Activated naive CD4-positive, alpha-beta T cell treated with Interleukin-2 at 50 U/mL for 16 hours (primary cell): ENCODE measurements at places on chromosomes 1 and 21.

DNA sequence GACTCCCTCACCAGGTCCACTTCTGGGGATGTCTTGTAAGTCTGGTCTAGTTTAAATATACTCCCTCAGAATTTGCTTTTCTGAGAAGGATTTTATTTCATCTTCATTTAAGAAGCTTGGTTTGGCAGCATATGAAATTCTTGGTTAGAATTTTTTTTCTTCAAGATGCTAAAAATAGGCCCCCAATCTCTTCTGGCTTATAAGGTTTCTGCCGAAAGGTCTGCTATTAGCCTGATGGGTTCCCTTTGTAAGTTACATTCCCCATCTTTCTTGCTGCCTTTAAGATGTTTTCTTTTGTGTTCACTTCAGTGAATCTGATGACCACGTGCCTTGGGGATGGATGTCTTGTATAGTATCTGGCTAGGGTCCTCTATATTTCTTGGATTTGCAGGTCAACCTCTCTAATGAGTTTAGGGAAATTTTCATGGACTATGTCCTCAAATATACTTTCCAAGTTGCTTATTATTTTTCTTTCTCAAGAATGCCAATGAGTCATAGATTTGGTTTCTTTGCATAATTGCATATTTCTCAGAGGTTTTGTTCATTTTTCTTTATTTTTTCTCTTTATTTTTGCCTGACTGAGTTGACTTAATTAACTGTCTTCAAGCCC, 19.4 kb downstream of the TCP10L start:
- no peak for DNase-seq

DNA sequence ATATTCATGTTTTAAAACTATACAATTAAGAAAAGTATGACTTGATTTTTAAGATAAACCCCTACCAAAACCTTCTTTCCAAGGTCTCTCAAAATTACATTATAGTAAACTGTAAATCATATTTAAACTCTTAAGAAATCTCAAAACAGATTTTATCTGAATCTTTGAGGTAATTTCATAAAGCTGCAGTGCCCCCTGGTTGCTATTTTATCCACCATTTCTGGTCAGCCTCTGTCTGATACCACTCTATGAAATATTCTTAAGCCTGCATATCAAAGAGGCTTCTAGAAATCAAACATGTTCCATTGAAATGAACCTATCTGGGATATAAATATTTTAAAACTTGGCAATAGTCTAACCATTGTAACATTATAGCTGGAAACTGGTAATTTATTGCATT, 317.3 kb downstream of the COL11A1 start:
- no peak for DNase-seq

DNA sequence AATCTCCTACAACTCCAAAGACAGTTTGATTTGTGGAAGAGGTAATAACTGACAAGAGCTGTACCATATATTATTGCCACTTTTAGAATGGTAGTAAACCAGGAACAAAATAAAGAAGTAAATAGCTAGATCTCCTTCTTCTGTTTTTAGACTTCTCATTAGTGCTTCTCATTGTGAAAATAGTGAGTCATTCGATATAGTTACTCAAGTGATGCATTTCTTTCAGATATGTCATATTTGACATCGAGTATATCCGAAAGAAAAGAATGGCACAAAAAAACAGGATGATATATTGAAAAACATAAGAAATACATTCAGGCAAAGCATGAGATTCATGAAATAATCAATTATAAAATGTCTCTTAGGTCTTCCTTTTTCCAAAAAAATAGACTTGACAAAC, 1346.1 kb downstream of the BRINP3 start:
- no peak for DNase-seq

DNA sequence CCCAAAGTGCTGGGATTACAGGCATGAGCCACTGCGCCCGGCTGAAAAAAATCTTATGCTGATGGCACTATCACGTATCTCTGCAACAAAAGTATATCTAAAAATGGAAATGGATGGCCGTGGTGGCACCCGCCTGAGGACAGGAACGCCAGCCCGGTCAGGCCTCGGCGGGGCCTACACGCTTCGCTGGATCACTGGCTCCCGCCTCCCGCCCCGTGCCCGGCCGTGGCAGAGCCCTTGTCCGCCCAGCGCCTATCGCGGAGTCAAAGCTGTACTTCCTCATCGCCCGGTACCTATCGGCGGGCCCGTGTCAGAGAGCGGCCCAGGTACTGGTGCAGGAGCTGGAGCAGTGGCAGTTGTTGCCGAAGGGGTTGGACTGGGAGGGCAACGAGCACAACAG, 28.8 kb upstream of the PDPN start:
- DNase-seq = no peak

- DNase-seq = no peak
Measured at GRCh38 chr21:34362670-34363069, 1.1 kb upstream of the KCNE2 start.

DNA sequence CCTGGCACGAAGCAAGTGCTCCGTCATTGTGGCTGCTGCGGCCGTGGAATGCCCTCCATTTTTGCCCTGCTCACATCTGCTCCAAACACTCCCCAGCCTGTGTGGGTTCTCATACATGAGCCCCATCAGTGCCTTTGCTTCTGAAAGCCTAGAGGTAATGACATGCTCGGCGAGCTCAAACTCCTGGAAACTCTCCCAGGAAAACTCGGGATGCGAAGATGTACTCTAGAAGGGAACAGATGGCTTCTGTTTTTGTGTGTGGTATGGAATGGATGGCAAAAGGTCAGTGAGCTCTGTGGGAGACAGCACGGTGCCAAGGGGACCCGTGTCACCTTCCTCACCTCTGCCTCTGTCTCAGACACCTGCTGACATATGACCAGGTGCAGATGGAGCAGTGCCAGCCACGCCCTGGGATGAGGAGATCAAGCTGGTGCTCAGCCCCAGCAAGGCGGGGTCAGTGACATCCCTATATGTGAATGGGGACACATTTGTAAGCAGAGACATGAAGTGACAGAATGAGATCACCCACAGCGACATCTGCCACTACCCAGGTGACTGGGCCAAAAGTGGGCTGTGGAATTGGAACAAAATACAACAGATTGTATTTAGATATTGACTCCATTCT, 84.1 kb upstream of the COX20 start:
- DNase-seq = no peak

DNA sequence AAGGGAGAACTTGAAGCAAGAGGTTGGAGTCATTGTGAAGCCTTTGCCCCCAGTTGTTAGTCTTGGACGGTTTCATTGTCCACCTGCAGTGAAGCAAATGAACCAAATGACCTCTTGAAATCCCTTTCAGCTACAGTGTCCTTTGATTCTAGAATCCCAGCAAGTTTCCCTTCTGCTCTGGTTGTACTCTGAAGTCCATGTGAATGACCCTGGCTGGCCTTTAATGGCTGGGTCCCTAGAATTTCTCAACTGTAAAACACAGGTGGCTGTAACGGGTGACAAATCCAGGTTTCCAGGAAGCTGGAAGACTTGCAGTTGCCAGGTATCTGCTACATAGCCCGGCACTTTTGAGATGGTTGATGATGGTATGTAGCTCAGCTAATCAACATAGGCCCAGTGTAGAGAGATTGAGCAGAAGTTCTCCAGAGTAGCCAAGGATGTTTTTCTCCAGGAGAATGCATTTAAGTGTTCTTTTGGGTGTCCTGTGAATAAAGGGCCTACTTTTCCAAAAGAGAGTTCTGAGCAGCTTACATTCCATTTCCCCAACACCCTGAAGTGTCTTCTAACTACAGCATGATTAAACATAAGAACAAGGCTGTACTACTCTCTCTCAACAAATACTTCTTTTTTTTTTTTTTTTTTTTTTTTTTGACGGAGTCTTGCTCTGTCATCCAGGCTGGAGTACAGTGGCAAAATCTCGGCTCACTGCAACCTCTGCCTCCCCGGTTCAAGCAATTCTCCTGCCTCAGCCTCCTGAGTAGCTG, 17.6 kb upstream of the SLC30A1 start:
- no peak for DNase-seq

GRCh38 chr1:1304331-1305299, 3.1 kb downstream of the ACAP3 start:
- DNase-seq = no peak

DNA sequence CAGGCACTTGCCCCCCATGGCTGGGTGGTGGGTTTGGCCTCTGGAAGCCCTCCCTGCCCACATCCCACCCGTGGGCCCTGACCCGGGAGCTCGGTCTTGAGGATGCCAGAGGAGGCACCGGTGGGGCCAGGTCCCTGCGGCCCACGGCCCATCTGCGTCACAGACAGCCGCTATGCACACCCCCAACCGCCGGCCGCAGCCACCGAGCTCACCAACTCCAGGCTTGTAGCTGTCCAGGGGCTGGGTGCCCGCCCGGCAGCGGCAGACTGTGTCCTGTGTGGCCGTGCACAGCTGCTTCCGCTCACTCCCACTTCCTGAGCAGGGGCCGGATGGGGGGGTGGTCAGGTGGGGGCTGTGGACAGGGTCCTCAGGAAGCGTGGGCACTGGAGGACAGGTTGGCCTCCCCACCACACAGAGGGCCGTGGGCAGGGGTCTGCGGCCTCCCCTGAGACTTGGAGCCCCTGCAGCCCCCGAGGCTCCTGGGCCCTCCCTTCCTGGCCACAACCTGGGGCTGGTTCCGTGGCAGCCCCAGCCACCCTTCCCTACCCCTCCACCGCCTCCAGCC, 1.1 kb downstream of the TNFRSF4 start:
- DNase-seq = peak; percentile 57

- no peak for DNase-seq
Measured at GRCh38 chr21:21187579-21187978, 189.4 kb downstream of the NCAM2 start.

- no peak for DNase-seq
Measured at GRCh38 chr21:45997495-45998275, 16.1 kb downstream of the COL6A1 start.

GRCh38 chr1:4002061-4002521, 102.0 kb upstream of the C1orf174 start:
- no peak for DNase-seq

DNA sequence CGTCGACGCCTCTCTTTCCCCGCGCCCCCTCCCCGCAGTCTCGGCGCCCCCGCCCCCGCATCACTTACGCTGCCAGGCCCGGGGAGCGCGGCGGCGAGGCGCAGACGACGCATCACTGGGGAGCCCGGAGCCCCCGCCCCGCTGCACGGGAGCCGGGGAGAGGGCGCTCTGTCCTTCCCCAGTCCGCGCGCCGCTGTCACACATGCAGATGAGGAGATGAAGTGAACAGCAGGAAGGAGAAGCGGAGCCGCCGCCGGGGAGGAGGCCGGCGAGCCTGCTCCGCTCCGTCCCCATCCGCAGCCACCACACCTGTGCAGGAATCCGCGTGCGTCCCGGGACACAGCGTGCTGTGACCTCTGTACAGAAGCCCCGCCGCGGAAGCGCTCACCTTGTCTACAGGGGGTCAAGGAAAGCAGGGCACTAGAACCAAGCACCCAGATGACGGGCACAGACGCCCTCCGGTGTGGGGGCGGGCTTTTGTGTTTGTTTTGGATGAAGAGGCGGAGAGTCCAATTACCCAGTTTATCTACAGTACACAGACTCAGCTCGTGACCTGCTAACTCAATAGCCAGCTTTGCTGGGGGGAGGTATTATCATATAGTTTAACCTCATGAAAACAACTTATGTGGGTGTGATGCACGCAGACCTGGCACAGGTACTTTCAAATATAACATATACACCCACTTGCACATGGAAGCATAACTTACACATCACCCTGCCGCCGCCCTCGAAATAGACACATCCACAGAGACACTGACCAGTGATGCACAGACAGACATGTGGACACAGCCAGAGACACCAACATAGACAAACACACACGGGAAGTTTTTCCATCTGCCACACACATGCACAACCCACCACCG, 12.4 kb downstream of the KLHDC8A start:
- peak; percentile 55 for DNase-seq

DNA sequence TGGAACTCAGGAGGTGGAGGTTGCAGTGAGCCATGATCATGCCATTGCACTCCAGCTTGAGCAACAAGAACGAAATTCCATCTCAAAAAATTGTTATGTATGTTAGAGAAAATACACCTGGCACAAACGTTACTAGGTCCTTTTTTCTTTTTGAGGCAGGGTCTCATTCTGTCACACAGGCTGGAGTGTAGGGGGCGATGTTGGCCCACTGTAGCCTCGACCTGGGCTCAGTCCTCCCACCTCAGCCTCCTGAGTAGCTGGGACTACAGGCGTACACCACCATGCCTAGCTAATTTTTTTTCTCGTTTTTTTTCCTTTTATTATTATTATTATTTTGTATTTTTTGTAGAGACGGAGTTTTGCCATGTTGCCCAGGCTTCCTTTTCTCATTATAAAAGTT, 4.4 kb downstream of the HAX1 start:
- peak; percentile 25 for DNase-seq

DNA sequence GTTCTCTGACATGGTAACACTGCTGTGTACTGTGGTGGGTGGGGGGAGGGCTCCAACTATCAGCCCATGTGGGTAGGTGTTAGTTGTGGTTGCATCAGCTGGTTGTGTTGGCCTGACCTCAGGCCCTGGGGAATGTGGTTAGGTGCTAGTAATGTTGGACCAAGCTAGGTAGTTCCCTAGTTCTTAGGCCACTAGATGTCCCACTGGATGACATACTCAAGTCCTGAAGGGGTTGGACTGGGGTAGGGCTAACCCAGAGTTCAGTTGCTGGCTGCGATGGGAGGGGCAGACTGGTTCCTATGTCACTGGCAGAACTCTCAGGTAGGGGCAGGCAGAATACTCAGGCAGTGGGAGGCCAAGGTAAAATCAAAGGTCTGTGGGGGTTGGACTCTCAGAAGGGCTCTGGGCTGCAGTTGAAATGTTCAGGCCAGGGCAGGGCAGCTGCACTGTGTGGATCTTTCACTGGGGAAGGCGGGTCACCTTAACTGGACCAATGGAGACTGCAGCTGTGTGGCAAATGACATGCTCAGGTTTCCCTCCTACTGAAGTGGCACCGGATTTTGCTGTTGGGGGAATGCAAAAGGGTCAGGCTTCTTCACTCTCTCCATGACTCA, 870.7 kb downstream of the LRRIQ3 start:
- no peak for DNase-seq

DNA sequence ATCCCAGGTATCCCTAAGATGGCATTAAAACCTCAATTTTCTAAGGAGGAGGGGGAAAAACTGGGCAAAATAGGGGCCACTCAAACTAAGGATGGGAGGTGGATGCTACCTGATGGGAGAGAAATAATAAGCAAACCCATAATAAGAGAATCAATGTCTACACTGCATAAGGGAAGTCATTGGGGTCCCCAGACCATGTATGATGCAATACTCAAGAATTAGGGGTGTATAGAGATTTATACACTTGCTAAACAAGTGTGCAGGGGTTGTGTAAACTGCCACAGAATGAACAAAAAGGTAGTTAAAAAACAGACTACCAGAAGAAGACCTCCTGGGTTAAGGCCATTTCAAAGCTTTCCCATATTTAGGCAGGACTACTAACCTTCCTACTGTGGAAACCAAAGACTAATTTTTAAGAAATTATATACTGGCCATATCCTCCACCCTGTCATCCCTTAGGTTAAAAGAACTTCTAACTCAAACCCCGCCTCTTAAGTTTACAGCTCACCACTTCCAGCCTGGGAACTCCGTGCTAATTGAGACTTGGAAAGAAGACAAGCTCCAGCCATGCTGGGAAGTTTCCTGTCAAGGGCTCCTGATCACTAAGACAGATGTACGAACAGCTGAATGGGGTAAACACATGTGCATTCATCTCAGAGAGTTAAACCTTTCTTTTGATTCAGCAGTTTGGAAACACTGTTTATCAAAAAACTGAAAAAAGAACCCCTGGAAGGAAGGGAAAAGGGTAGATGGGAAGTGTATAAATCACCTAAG, 64.4 kb upstream of the TLR5 start:
- DNase-seq = no peak
